ENCODE measurements at places on chromosomes 12 and 14. TPM values are rescaled to one million over a fixed set of nuclear protein-coding genes. Genes with fewer than 3 reads are reported as not detected.

GRCh38 chr12:128612150-128612850, 211.5 kb downstream of the SLC15A4 start:
- DNase-seq = no peak

- DNase-seq = no peak
Observed at GRCh38 chr14:57657487-57657886, 163.8 kb upstream of the CCDC198 start.

XPOT gene
- polyA plus RNA-seq = 34.4 TPM

DNA sequence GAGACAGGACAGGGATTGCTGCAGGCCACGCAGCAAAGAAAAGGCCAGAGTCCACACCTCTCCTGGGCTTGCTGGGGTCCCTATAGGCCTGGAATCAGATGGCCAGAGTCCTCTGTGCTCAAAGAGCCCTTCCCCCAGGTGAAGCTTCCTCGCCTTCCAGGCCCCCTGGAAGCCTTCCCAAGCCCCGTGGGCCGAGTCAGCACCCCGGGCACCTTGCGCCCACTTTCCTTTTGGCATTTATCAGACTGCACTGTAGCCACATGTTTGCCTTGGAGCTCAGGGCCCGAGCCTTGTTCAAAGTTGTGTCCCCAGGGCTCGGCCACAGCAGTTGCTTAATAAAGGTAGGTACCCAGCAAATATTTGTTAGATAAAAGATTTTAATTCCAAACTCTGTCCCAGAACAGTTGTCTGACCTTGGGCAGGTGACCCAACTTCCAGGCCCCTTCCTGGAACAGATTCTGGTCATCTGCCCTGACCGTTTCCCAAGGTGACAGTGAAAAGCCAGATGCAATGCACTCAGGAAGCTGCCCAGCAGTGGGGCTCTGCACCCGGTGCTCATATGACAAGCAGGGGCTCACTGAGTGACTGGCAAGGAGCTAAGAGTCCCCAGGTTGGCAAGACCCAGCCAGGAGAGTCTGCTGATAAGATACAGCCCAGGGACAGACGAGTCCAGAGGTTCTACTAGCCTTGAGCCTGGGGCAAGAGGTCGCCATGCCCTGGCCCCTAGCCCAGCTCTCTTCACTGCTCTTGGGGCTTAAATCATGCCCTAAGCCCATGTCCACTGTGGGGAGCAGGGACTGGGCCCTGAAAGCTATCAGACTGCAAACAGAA, 81.2 kb downstream of the PITPNM2 start:
- DNase-seq = no peak

PNN gene
- polyA plus RNA-seq = 89.4 TPM

GRCh38 chr12:117872546-117873169, 96.1 kb downstream of the KSR2 start:
- DNase-seq = no peak

- DNase-seq = no peak
Observed at GRCh38 chr14:104101086-104101621, 15.7 kb downstream of the ASPG start.

GRCh38 chr12:25692115-25693035, 139.3 kb upstream of the LMNTD1 start:
- DNase-seq = peak; percentile 39

- no peak for DNase-seq
Observed at GRCh38 chr12:120230326-120230973, 29.5 kb upstream of the RPLP0 start.
